ENCODE measurements at places on chromosomes 3 and 15. TPM values are rescaled to one million over a fixed set of nuclear protein-coding genes. Genes with fewer than 3 reads are reported as not detected.

The FMN1 gene
- total RNA-seq = 3.9 TPM

GRCh38 chr3:182104881-182105280 lies 393.2 kb downstream of the SOX2 start:
- no peak overlapping the region for H3K4me3 ChIP-seq
- H3K4me1 ChIP-seq = no peaks in the 10 kb centered on the region
- no peak for DNase-seq
- H3K27ac ChIP-seq = no peak overlapping the region

DNA sequence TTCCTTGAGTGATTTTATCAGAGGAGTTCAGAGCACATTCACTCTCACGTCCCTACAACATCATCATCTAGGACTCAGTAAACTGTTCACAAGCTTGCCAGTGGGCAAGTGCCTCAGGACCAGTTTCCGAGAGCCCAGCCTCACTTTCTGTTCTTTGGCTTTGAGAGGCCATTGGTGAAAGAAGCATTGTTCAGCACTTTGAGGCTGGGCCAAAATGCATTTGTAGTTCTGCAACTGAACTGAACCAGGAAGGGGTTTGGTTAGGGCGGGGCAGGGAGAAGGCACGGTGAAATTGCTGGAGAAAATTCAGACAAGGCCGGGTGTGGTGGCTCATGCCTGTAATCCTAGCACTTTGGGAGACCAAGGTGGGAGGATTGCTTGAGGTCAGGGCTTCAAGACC lies 222.1 kb upstream of the CHRM5 start:
- H3K4me1 ChIP-seq = no peaks in the 10 kb centered on the region
- H3K27me3 ChIP-seq = no peaks in the 10 kb centered on the region
- H3K4me3 ChIP-seq = no peak overlapping the region
- no peaks in the 10 kb centered on the region for H3K36me3 ChIP-seq

DNA sequence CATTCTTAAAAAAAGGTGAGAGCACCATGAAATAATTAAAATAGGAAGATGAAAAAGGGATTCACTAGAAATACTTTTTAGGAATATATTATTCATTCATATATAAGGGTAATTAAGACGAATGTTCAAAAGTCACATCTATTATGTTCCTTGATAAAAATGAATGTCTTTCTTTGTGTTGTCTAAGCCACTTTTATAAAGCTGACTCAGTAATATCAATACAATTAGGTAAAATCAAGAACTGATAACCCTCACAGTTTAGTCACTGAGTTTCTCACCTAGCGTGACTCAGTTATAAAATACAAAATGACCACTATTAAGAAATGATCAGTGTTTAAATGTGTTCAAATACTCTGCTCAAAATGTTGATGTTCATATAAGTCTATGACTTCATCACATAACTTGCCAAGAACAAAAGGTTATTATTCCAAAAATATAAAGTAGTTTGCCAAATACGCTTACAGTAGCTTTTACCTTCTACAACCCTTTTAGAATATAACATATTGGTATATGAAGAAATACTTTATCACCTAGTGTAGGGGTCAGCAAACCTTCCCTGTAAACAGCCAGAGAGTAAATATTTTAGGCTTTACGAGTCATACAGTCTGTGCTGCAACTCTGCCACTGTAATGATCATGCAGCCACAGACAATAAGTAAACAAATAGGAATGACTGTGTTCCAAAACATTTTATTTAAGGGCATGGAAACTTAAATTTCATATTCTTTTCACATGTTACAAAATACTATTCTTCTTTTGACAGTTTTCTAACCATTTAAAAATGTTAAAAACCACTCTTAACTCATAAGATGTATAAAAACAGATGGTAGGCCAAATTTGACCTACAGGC lies 369.8 kb downstream of the TBC1D5 start:
- H3K4me3 ChIP-seq = no peak overlapping the region
- no peak overlapping the region for H3K27ac ChIP-seq

The GPR87 gene
- total RNA-seq = not detected

DNA sequence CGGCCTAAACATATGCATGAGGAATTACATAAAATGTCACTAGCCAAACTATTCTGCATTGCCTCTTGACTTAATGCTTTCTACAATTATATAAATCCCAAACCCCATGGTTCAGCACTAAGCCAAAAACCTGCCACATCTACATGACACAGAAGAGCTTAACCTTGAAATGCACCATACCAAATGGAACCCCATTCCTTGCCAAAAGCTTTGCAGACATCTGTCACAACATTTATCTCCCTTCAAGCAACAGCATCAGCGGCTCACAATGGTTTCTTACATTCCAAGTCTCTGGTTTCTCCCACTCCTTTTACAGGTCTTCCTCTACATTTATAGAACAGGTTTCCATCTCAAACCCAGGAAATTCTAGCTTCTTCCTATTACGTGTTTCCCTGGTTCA lies 58.4 kb upstream of the GYG1 start:
- peaks cover 36% of the 10 kb centered on the region for H3K27me3 ChIP-seq
- no peaks in the 10 kb centered on the region for H3K4me1 ChIP-seq
- no peak overlapping the region for H3K27ac ChIP-seq
- no peak for DNase-seq

DNA sequence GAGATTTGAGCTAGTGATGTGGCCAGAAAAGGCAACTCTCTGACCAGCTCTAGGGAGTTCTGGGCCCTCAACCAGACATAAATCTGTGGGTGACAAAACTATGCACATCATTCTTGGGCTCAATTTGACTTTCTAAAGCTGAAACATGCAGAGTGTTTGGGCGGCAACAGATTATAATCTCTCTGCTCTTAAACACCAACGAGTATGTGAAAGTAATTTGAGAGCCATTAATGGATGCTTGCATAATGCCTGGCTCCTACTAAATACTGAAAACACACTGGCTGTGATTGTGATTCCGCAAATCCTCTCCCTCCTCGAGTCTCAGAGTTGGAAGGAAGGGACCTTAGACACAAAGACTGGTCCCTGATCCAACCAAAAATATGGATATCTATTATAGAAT lies 186.7 kb downstream of the UACA start:
- no peaks in the 10 kb centered on the region for H3K36me3 ChIP-seq
- H3K27me3 ChIP-seq = no peaks in the 10 kb centered on the region
- no peak for DNase-seq
- no peak overlapping the region for H3K27ac ChIP-seq
- H3K4me1 ChIP-seq = no peaks in the 10 kb centered on the region

DNA sequence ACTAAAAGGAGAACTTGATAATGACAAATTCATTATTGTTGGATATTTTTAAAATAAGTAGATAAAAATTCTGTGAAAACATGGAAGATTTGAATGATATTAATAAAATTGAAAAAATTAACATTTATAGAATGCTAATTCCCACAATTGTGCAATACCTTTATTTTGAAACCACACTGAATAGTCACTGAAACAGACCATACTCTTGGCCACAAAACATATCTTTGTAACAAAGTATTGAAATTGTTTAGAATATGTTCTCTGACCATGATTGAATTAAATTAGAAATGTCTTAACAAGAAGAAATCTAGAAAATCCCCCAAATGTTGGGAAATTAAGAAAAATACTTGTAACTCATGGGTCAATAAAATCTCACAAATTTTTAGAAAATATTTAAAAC lies 49.2 kb downstream of the ARHGAP11B start:
- no peak for DNase-seq
- no peaks in the 10 kb centered on the region for H3K36me3 ChIP-seq
- no peak overlapping the region for H3K27ac ChIP-seq
- no peak overlapping the region for H3K4me3 ChIP-seq
- no peaks in the 10 kb centered on the region for H3K4me1 ChIP-seq

DNA sequence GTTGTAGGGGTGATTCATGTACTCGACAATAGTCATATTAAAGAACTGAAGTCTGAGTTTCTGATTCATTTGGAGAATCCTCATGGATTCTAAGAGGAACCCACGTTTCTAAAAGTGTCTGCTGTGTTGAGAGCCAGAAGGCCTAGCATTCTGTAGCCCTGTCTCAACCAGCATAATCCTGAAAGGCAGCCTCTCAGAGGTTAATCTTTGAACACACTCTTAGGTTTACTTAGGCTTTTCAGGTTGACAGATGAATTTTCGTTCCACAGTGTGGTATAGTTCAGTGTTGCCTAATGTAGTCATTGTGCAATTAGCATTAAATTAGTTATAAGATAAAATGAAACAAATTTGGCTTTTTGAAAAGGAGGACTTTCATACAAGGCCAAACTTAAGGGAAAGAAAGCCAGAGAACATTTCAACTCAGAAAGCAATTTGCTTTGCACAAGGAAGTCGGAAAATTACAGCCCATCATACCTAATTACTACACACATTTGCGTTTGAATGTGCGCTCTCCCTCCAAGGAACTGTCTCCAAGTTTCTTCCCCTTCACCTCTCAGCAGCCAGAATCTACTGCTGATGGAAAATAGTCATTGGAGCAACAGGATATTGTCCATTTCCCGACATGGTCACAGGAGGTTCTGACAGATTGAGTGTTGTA lies 42.0 kb downstream of the AGBL1 start:
- no peak for DNase-seq
- no peaks in the 10 kb centered on the region for H3K4me1 ChIP-seq
- H3K36me3 ChIP-seq = no peaks in the 10 kb centered on the region
- H3K27ac ChIP-seq = no peak overlapping the region
- no peaks in the 10 kb centered on the region for H3K27me3 ChIP-seq

- no peaks in the 10 kb centered on the region for H3K27me3 ChIP-seq
- no peak overlapping the region for H3K27ac ChIP-seq
- no peak for DNase-seq
- H3K36me3 ChIP-seq = no peaks in the 10 kb centered on the region
Measured at GRCh38 chr3:8516047-8516661, 14.5 kb downstream of the LMCD1 start.

The NCKIPSD gene
- 26.8 TPM for total RNA-seq

GRCh38 chr3:141499284-141499683 lies 12.5 kb downstream of the RASA2 start:
- H3K4me1 ChIP-seq = peaks cover 3% of the 10 kb centered on the region
- H3K36me3 ChIP-seq = no peaks in the 10 kb centered on the region
- peak overlapping the region; percentile 2 for H3K4me3 ChIP-seq
- DNase-seq = no peak
- no peak overlapping the region for H3K27ac ChIP-seq
- no peaks in the 10 kb centered on the region for H3K27me3 ChIP-seq
